ENCODE measurements at places on chromosomes 2 and 18.

DNA sequence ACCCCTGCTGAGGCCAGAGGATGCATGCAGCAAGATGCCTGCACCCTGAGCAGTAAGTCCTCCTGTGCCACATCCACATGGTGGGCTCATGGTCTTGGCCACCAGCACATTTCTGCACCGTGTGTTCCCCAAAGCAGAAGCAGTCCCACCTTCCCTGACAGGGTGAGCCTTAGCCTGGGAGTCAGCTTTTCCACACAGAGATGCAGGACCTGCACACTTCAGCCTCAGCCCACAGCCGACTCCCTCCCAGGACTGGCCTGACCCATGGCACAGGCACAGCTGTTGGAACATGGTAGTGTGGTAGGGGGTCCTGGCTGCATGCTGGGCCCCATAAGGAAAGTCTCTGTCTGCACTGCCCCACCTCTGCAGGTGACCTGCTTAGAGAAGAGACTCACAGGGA, 5.0 kb downstream of the SNED1 start:
- no peak for DNase-seq

DNA sequence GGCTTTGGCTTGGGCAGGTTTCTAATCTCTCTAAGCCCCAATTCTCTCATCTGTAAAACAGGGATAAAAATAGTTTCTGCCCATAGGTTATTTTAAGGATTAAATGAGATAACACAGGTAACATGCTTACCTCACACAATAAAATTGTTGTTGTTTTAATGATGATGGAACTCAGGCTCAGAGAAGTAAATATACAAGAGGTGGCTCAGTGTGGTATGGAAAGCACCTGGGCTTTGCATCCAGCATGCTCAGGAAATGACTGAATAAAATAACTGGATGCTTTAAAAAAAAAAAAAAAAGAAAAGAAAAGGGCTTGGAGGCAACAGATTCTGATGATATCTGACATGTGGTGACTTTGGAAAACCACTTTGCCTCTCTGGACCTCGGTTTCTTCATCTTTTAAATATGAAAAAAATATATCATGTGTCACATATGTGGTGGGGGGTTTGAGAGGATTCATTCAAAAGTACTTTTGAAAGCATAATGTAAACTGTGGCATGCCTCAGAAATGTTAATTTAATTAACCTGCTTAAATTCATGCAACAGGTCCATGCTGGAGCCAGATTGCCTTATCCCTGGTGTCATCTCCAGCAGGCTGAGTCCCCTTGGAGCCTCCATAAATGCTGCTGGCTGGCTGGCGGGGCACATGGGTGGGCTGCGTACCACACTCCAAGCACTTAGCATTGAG, 112.8 kb upstream of the CDC42EP3 start:
- no peak for DNase-seq

- no peak for DNase-seq
Measured at GRCh38 chr18:78867131-78867530, 112.5 kb upstream of the SALL3 start.

DNA sequence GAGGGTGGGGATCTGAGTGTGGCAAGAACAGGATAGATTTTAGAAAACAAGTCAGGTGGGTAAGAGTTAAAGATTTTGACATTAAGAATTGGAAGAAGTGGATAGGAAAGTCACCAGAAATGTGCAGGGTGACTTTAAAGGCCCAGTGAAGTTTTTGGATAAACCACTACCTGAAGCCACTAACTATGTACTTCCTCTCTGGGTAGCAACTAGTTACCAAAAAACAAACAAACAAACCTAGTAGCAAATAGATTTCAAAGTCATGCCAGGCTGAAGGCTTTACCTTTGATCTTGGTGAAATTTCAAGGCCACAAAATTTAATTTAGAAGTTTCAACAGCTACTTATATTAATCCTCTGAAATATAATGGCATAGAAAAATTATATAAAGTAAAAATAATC, 42.5 kb downstream of the PSMA8 start:
- DNase-seq, result no peak

Data from non-pigmented ciliary epithelial cell (primary cell).